Mesangial cell (primary cell): ENCODE measurements at places on chromosomes 1 and 21. TPM values are rescaled to one million over a fixed set of nuclear protein-coding genes. Genes with fewer than 3 reads are reported as not detected.

The COL16A1 gene
- total RNA-seq, result 16.5 and 68.8 TPM in 2 replicates

The PLA2G2C gene
- total RNA-seq, result not detected in 2 replicates

The BCAR3 gene
- total RNA-seq, result 60.6 and 74.8 TPM in 2 replicates

The MEX3A gene
- total RNA-seq, result 15.6 and 23.7 TPM in 2 replicates
